ENCODE measurements at places on chromosomes 3 and 15.

GRCh38 chr3:22284559-22284958, 533.5 kb upstream of the ZNF385D start:
- DNase-seq: no peak

DNA sequence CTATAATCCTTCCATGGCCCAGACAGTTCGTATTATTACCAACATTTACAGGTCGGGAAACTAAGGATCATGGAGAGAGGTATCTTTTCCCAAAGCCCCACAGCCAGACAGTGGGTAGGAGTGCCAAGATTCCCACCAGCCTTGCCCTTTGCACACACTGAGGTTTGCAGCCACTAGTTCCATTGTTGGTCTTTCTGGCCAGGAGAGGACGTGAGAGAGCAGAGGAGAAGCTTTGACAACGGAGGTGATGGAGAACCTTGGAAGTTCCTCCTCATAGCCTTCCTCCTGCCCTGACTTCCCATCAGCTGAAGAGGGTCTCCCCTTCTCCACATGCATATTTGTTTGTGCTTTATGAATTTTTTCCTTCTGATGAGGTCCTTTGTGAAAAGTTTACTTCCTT, 50.5 kb upstream of the PLCL2 start:
- no peak for DNase-seq

GRCh38 chr3:159852821-159853505, 135.7 kb upstream of the IL12A start:
- DNase-seq: no peak

GRCh38 chr3:171415070-171415469, 45.1 kb downstream of the TNIK start:
- DNase-seq: no peak

Data from NCI-H1092 treated with DMSO at 0.1 percent for 48 hours (cell line).